ENCODE measurements at places on chromosomes 2 and 18.

- DNase-seq: no peak
These were observed 5.9 kb downstream of the GBX2 start for GRCh38 chr2:236162031-236162845.

- DNase-seq: no peak
These were observed 23.4 kb downstream of the ADRA2B start for GRCh38 chr2:96092951-96093350.

- DNase-seq: no peak
These were observed 263.6 kb upstream of the HNMT start for GRCh38 chr2:137700681-137701080.

GRCh38 chr18:25633563-25633962 is 281.6 kb upstream of the ZNF521 start:
- DNase-seq: no peak

GRCh38 chr2:240662681-240663080 is 20.0 kb downstream of the AQP12B start:
- no peak for DNase-seq

DNA sequence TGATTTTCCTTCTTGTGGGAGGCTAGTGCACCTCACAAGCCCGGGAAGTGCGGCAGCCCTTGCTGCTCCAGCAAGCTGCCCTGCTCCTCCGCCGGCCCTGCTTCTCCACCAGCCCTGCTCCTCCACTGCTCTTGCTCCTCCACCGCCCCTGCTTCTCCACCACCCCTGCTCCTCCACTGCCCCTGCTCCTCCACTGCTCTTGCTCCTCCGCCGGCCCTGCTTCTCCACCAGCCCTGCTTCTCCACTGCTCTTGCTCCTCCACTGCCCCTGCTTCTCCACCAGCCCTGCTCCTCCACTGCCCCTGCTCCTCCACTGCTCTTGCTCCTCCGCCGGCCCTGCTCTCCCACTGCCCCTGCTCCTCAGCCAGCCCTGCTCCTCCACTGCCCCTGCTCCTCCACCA is 95.6 kb downstream of the NDUFA10 start:
- DNase-seq: no peak

DNA sequence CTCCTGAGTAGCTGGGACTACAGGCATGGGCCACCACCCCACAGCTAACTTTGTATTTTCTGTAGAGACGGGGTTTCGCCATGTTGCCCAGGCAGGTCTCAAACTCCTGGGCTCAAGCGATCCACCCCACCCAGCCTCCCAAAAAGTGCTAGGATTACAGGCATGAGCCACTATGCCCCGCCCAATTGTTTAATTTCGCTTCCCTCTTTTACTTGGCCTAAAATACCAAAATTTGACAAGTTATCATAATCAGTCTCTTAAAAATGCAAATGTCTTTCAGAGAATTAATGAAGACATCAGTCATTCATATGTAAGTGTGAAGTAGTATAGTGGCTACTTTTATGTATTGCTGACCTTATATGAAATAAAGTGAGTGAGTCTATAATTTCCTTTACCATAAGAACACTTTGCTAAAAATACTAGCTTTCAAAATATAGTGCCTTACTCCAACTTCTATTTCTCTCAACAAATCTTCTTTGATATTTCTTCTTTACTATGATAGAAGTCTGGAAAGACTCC is 9.8 kb downstream of the FBXO11 start:
- DNase-seq: no peak
